ENCODE measurements at places on chromosomes 3 and 15. TPM values are rescaled to one million over a fixed set of nuclear protein-coding genes. Genes with fewer than 3 reads are reported as not detected.

GRCh38 chr15:81170511-81170910 is 26.2 kb upstream of the IL16 start:
- peaks cover 12% of the 10 kb centered on the region for H3K4me1 ChIP-seq
- no peak for DNase-seq
- H3K36me3 ChIP-seq = no peaks in the 10 kb centered on the region
- H3K27ac ChIP-seq = peak overlapping the region; percentile 1
- H3K27me3 ChIP-seq = no peaks in the 10 kb centered on the region

GRCh38 chr3:8555113-8555661 is 53.6 kb downstream of the LMCD1 start:
- H3K36me3 ChIP-seq = peaks cover 44% of the 10 kb centered on the region
- no peak overlapping the region for H3K27ac ChIP-seq
- no peak overlapping the region for H3K4me3 ChIP-seq

GRCh38 chr15:99087405-99087943 is 17.4 kb upstream of the SYNM start:
- no peaks in the 10 kb centered on the region for H3K36me3 ChIP-seq
- peaks cover 11% of the 10 kb centered on the region for H3K4me1 ChIP-seq
- no peak for DNase-seq

- peak overlapping the region; percentile 77 for H3K27ac ChIP-seq
- H3K4me1 ChIP-seq = peaks cover 74% of the 10 kb centered on the region
- no peak overlapping the region for H3K4me3 ChIP-seq
- no peaks in the 10 kb centered on the region for H3K36me3 ChIP-seq
- DNase-seq = no peak
- H3K27me3 ChIP-seq = no peaks in the 10 kb centered on the region
Observed at GRCh38 chr3:177463863-177464262, 266.6 kb upstream of the TBL1XR1 start.

DNA sequence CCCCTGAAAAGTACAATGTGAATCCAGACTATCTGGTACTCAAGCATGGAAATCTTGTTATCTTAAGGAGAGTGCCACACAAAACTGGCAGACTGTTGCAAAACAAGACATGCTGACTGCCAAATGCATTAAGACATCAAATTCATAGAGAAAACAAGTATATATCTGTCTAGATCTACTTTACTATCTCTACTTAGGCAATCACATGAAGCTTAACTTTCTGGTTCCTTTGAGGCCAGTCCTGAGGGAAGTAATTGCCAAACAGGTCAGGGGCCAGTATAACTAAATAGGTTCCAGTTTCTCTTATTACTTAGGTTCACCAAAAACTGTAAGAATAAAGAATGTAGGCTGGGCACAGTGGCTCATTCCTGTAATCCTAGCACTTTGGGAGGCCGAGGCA is 15.9 kb upstream of the SLC4A7 start:
- H3K4me3 ChIP-seq = no peak overlapping the region
- H3K4me1 ChIP-seq = no peaks in the 10 kb centered on the region
- H3K27me3 ChIP-seq = no peaks in the 10 kb centered on the region
- no peak overlapping the region for H3K27ac ChIP-seq
- no peak for DNase-seq

GRCh38 chr3:196163666-196164493 is 47.3 kb downstream of the ZDHHC19 start:
- H3K36me3 ChIP-seq = no peaks in the 10 kb centered on the region
- no peak overlapping the region for H3K27ac ChIP-seq
- no peaks in the 10 kb centered on the region for H3K27me3 ChIP-seq
- no peak for DNase-seq

DNA sequence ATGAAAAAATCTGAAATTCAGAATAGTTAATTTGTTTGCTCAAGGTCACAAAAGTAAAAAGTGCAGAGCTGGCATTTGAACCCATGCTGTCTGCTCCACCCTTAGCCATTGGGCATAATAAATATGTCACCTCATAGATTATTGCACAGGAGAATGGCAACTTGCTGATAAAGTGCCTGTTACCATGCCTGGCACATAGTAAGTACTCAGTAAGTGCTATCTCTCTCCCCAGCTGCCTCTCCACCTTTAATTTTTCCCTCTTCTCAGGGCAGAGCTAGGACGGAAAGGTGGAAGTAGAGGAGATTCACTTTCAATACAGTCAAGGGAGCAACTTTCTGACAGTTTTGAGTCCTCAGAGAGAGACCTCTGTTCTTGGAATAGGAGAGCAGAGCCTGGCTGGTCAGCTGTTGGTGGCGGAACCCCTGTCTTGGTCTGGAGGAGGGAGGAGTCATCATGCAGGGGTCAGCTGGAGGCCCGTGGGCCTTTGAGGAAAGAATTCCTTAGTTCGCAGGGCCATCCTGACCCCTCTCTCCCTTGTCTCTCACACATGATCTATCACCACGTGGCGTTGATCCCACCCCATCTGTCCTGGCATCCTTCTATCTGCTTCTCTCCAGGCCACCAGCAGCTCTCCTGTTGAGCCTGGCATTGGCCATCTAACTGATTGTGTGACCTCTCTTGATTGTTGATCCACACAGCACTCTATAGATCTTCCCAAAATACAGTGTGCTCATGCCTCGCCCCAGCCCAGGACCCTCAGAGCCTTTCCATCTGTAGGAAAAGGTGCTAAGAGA is 149.3 kb downstream of the RPLP1 start:
- H3K4me3 ChIP-seq = no peak overlapping the region
- H3K27ac ChIP-seq = no peak overlapping the region
- DNase-seq = no peak
- no peaks in the 10 kb centered on the region for H3K36me3 ChIP-seq

- no peaks in the 10 kb centered on the region for H3K27me3 ChIP-seq
- peaks cover 4% of the 10 kb centered on the region for H3K36me3 ChIP-seq
- DNase-seq = no peak
- no peak overlapping the region for H3K4me3 ChIP-seq
Observed at GRCh38 chr3:30628901-30629590, 22.6 kb downstream of the TGFBR2 start.

DNA sequence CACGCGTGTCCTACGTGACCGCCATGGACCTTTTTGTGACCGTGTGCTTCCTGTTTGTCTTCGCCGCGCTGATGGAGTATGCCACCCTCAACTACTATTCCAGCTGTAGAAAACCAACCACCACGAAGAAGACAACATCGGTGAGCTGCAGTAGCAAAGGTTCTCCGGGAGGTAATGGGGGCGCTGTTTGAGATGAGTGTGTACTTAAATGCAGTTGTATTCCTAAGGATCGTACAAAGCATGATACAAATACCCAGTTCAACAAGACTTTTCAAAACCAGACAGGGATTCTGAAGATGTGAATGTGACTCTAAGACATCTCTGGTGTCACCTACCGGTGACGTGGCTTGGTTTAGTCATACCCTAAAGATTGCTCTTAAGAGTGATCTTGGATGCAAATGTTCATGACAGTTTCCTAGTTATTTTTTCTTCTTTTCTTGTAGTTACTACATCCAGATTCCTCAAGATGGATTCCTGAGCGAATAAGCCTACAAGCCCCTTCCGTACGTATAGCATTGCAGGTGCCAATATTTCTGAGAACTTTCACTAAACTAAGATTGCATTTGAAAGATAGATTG is 556.6 kb downstream of the GABRG3 start:
- H3K4me1 ChIP-seq = no peaks in the 10 kb centered on the region
- no peak overlapping the region for H3K4me3 ChIP-seq

GRCh38 chr3:53708001-53708621 is 138.1 kb downstream of the CHDH start:
- H3K27me3 ChIP-seq = no peaks in the 10 kb centered on the region
- no peaks in the 10 kb centered on the region for H3K36me3 ChIP-seq
- H3K27ac ChIP-seq = no peak overlapping the region

DNA sequence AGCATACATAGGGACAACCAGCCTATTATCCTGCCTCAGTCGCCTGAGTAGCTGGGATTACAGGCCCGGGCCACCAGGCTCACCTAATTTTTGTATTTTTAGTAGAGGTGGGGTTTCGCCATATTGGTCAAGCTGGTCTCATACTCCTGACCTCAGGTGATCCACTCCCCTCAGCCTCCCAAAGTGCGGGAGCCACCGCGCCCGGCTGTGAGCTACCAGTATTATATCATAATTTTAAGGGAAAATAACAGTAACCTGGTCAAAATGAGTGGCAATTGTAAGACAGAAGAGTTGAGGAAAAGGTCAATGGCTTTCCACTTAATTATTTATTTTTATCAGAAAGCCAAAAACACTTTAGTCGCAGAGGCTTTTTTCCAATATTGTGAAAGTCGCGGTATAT is 652.6 kb upstream of the BCHE start:
- no peaks in the 10 kb centered on the region for H3K36me3 ChIP-seq
- H3K4me1 ChIP-seq = no peaks in the 10 kb centered on the region
- DNase-seq = no peak
- H3K27ac ChIP-seq = no peak overlapping the region
- no peak overlapping the region for H3K4me3 ChIP-seq

- peaks cover 4% of the 10 kb centered on the region for H3K4me1 ChIP-seq
- DNase-seq = no peak
- H3K4me3 ChIP-seq = no peak overlapping the region
- no peak overlapping the region for H3K27ac ChIP-seq
- H3K27me3 ChIP-seq = no peaks in the 10 kb centered on the region
Observed at GRCh38 chr3:113005611-113006010, 14.8 kb downstream of the GTPBP8 start.

- DNase-seq = no peak
- H3K4me3 ChIP-seq = no peak overlapping the region
- H3K36me3 ChIP-seq = no peaks in the 10 kb centered on the region
- no peaks in the 10 kb centered on the region for H3K4me1 ChIP-seq
Observed at GRCh38 chr3:189214651-189215050, 42.9 kb downstream of the TPRG1 start.

GRCh38 chr3:33128706-33129105 is 14.9 kb downstream of the CRTAP start:
- H3K27ac ChIP-seq = no peak overlapping the region
- peaks cover 4% of the 10 kb centered on the region for H3K4me1 ChIP-seq
- H3K36me3 ChIP-seq = peaks cover 85% of the 10 kb centered on the region
- DNase-seq = no peak
- no peak overlapping the region for H3K4me3 ChIP-seq

- H3K27ac ChIP-seq = peak overlapping the region; percentile 51
- H3K27me3 ChIP-seq = no peaks in the 10 kb centered on the region
- H3K4me3 ChIP-seq = no peak overlapping the region
- no peak for DNase-seq
- H3K36me3 ChIP-seq = no peaks in the 10 kb centered on the region
Observed at GRCh38 chr3:100526613-100527346, 34.4 kb downstream of the TMEM45A start.

DNA sequence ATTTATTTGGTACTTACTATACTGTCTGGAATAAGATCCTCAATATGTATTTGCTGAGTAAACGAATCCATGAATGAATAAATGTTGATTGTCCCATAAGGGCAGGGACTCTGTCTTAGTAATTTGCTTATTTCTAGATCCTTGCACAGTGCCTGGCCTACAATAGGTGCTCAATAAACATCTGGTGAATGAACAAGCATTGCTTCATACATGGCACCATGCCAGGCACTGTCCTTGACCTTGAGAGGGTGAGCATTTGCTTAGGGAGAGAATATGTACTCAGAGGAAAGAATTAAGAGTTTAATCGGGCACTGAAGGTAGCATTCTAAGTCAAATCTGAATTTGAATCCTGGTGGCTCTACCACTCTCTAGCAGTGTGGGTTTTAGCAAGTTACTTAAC is 282.1 kb downstream of the THSD4 start:
- no peaks in the 10 kb centered on the region for H3K27me3 ChIP-seq
- H3K36me3 ChIP-seq = no peaks in the 10 kb centered on the region
- H3K27ac ChIP-seq = no peak overlapping the region

DNA sequence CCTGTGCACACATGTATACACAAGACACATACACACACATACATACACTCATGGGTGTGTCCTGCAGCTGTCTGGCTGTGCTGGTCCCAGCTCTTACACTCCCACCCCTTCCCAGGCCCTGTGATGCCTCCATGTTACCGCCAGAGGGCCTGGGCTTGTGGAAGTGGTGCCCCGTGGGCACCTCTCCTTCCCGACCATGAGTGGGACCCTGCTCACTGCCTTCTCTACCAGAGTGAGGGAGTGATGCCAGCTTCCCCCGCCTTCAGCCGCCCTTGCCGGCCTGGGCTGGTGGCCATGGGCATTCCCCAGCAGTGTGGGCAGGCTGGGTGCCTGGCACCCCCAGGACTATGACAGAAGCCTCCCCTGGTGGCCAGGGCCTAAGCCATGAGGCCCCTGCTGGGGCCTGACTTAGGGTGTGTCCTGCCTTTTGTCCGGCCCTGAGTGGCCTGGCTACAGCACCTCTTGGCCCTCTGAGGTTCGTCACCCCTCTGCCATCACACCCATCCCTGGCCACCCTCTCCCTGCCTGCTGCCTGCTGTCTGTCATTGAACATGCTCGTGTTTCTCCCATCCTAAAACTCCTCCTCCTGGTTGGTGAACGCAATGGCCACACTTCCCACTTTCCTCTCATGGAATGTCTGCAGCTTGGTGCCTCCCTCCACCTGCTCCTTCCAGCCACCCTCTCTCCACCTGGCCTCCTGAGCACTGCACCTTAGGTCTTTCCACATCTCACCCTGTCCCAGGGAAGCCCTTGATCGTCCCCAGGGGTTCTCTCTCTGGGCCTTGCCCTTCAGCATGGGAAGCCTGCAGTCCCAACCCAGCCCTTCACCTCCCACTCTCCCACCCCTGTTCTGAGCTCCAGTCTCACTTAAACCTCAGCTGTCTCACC is 14.6 kb downstream of the HDAC11 start:
- H3K4me1 ChIP-seq = peaks cover 27% of the 10 kb centered on the region
- DNase-seq = no peak
- no peak overlapping the region for H3K4me3 ChIP-seq
- no peaks in the 10 kb centered on the region for H3K27me3 ChIP-seq
- no peak overlapping the region for H3K27ac ChIP-seq

DNA sequence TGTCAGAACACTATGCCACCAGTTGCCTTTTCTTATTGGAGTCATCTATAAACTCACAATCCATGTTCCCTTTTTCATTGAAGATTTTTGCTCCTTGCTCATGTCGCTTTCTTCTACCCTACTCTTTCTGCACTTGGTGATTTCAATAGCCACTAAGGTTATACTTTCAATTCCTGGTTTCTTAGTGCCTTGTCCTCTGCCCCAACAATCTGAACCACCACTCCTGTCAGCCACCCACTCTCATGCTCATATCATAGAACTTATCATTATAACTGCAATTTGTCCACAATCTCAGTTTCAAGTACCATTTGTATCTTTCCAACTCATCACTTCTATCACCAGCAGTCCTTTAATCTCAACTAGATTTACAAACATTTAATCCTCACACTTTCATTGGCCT is 10.0 kb upstream of the GRAMD1C start:
- H3K27me3 ChIP-seq = no peaks in the 10 kb centered on the region
- no peak for DNase-seq
- no peaks in the 10 kb centered on the region for H3K4me1 ChIP-seq
- H3K27ac ChIP-seq = no peak overlapping the region
- no peaks in the 10 kb centered on the region for H3K36me3 ChIP-seq

Gene LIPC
- 0.06 TPM for total RNA-seq

Gene SLC9A9
- 14.5 TPM for total RNA-seq

Gene FES
- total RNA-seq = 26.1 TPM

Gene CCR9
- not detected for total RNA-seq

Gene HLTF
- 13.3 TPM for total RNA-seq

Gene PLSCR4
- 43.5 TPM for total RNA-seq

Gene DNAJC17
- 10.8 TPM for total RNA-seq

Gene SCAMP5
- total RNA-seq = 4.8 TPM

Gene BMF
- 7.6 TPM for total RNA-seq

Gene FANCD2OS
- total RNA-seq = not detected

Gene FEZF2
- total RNA-seq = not detected
